ENCODE measurements at places on chromosomes 7 and 10.

- DNase-seq, result no peak
Measured at GRCh38 chr7:20173828-20174227, 43.4 kb downstream of the MACC1 start.

DNA sequence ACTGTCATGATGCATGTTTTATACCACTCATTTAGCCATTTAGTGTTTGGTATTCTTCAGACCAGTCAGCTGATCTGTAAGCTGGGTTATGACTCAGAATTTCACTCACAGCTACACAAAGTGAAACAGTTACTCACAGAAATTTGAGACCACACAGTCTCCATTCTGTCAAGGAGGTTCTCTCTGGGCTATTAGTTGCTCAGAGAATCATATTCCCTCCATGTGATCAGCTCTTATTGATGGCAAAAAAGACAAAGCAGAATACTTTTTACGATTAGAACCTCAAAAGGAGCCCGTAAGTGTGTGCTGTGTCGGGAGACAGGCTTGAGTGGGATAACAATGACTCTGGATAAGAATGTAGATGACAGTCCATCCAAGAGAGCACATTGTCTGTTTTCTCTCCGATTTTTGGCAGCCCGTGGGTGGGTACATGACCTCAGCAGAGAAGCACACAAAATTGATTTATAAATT lies 277.6 kb upstream of the SORCS1 start:
- DNase-seq, result no peak

DNA sequence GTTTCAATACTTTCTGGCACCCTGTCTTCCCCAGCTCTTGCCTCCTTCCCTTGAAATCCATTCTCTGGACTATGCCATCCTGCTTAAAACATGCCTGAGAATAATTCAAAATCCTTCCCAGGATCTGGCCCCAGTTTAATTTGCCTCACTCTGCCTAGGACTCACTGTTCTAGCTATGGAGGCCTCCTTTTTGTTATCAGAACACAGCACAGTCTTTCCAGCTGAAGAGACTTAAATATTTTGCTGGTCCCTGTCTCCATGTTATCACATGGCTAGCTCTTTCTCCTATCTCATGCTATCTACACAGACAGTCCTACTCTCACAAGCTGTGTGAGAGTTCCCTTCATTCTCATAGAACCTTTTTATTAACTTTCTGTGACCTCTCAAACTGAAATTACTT lies 194.8 kb downstream of the RNLS start:
- no peak for DNase-seq

- DNase-seq, result no peak
Measured at GRCh38 chr7:26543340-26543739, 251.7 kb downstream of the SNX10 start.

- DNase-seq, result no peak
Measured at GRCh38 chr10:24344695-24345463, 135.9 kb downstream of the KIAA1217 start.

- DNase-seq, result no peak
Measured at GRCh38 chr10:99326871-99327270, 2.3 kb upstream of the CNNM1 start.

Data from CD4-positive, alpha-beta T cell treated with Interleukin-1 beta for 1 hour (primary cell).